Trophoblast cell (in vitro differentiated cells and primary cell): ENCODE measurements at places on chromosomes 11 and 22.

- no peak for DNase-seq
Observed at GRCh38 chr11:19426756-19427403, 186.1 kb upstream of the E2F8 start.

DNA sequence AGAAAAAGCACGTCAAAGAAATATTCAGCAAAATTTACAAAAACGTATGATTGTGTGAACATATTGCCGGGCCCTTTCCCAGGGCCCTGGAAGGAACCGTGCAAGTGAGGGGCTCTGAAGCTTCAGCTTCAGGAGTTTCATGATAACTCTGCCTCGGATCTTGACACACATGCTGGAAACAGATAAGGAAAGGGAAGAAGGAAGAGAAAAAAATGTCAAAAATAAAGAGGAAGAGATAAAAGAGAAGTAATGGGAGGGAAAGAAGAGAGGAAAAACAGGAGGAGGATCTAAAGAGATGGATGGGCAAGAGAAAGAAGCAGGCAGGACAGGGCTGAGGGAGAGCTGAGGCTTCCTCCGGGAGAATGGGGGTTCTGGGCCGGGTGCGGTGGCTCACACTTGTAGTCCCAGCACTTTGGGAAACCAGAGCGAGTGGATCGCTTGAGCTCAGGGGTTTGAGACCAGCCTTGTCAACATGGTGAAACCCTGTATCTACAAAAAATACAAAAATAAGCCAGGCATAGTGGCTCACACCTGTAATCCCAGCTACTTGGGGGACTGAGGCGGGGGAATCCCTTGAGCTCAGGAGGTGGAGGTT, 2.7 kb upstream of the TMPRSS4 start:
- no peak for DNase-seq

- DNase-seq = no peak
Observed at GRCh38 chr11:22471385-22471784, 133.2 kb downstream of the SLC17A6 start.

DNA sequence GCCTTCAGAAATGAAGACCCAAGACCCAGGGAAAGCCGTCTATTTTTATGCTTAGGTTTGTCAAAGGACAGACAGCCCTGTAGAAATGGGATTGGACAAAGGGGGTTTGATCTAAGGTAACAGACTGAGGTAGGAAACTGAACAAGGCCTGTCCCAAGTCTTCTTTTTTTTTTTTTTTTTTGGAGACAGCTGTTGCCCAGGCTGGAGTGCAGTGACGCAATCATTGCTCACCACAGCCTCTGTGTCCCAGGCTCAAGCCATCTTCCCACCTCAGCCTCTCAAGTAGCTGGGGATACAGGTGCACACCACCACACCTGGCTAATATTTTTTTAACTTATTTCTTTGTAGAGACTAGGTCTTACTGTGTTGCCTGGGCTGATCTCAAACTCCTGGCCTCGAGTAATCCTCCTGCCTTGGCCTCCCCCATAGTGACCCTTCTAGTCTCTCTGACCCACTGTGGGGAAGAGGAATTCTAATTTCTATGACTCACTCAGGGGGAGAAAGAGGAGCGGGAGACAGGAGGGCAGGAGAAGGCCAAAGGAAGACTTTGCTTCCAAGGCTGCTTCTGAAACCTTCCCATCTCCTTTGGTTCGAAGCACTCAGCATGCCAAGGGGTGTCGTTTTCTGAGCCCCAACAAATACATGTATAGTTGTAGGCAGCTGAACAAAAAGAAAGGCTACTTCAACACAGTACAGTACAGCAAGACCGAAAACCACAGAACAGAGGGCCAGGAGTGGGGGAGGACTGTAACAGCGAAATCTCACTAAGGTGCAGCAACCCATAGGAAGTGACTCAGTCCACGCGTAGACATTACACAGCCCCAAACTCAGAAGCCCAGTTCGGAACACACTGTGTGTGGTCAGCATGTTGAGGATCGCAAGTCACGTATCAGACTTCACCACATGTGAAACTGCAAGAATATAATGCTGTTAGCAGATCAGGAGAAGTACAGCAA, 872 bp downstream of the TMA7B start:
- peak; percentile 23 for DNase-seq

- DNase-seq = no peak
Observed at GRCh38 chr11:80995523-80995922, 1554.7 kb upstream of the TENM4 start.
